ENCODE measurements at places on chromosomes 1 and 21.

- no peak for DNase-seq
These were observed 76.3 kb downstream of the RUSC1 start for GRCh38 chr1:155396874-155397476.

GRCh38 chr1:22633697-22634463 lies 2.5 kb upstream of the C1QA start:
- no peak for DNase-seq

DNA sequence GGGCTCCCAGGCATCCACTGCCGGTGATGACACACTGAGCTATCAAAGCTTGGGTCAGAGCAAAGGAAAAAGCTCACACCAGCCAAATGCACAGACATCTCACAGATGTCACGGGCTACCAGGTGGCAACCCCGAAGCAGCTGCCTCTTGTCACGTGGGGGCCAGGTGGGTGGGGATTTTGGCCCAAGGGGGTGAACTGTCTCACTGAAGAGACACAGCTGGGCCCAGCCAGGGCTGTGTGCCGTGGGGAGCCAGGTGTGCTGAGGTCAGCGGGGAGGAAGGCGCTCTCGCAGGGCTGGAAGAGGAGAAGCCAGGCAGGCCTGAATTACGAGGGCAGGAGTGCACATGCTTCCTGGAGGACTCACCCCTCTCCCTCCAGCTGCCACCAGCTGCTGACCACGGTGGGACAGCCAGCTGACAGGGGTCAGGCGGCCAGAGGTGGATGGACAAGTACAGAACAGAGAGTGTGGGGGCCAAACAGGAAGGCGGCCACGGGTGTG lies 32.4 kb downstream of the KCNN3 start:
- DNase-seq = no peak

- DNase-seq = no peak
These were observed 44.8 kb downstream of the NRDC start for GRCh38 chr1:51833700-51834099.

- no peak for DNase-seq
These were observed 369.7 kb downstream of the PTBP2 start for GRCh38 chr1:97091263-97091662.

DNA sequence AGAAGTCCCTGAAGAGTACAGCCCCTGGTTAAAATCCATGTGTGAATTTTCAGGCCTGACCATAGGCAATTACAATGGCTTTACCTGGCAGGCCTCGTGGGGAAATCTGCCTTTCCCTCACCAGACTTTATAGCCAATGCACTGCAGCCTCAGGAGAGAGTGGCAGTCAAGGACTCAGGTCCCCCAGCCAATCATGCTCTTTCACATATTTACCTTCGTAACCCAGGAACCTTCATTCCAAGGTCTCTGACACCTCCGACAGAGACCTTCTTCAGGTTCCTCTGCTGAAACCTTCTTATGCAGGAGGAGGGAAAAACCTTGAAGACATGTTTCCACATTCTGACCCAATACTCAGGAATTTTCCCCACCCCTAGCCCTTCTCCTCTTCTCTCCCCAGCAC lies 118.9 kb downstream of the FASLG start:
- DNase-seq = no peak

DNA sequence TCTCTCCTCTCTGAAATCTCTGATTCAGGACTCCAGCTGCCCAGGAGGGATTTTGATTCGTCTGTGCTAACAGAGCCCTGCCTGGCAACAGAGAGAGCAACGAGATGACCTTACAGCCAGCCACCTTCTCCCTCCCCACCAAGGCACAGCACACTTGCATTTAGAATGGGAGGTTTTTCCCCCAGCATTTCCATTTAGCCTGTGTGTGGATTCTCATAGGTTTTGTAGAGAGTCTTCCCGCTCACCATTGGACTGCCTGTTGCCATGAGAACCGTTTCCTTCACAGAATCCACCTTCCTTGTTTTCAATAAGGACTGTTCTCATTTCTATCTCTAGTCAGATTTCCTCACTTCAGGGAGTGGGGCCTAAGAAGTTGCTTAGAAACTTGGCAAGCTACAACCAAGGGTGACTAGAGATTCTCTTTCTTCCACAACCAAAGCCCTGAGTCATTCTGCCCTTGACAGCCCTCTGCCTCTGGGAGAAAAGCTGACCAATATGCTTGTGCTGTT lies 5.8 kb upstream of the IKBKE start:
- DNase-seq = no peak

DNA sequence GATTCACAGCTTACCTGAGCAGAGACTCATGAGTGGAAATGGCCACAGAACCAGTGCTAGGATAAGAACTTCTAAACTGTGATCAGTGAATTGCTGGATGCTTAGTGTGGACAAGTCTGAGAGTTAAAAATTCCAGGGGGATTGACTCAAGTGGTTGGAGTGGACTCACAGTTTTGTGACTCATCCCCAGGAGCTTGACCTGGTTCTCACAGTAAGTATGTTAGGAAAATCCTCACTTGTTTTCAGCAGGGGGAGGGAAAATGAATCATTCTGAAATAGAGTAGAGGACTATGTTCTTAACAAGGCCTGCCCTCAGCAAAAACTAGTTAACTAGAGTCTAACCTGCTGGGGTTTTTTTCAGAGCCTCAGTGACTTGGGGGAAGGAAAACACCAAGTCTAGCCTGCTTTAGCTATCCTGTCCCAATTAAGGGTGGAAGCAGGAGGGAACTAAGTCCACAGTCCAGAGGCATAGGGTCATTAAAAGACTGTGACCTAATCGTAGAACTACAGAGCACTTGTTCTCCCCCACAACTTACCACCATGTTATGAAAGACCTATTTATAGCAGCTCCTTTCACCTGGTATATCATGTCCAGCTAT lies 6.1 kb upstream of the CDC73 start:
- DNase-seq = no peak

- no peak for DNase-seq
These were observed 23.5 kb upstream of the SYDE2 start for GRCh38 chr1:85224295-85224694.

GRCh38 chr1:246142320-246142893 lies 364.7 kb downstream of the SMYD3 start:
- DNase-seq = no peak

- DNase-seq = peak; percentile 62
These were observed 70.8 kb upstream of the RHOU start for GRCh38 chr1:228664399-228664914.

DNA sequence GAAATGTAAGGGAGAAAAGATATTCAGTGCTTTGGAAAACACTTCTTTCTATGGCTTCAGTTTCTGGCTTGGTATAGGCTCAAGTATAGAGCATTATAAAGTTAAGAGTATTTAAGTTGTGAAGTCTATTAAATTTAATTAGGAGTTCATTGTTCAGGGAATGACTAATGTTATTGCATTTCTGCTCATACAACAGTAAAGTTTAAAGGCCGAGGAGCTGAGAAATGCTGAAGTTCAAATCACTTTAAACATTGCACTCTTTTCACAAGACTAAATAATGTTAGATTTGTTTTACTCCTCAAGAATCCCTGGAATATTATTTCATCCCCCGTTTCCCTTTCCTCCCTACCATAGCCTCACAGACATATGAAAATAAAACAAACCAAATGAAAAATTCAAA lies 30.1 kb downstream of the RGS5 start:
- DNase-seq = no peak

GRCh38 chr1:40610156-40610555 lies 55.3 kb downstream of the RIMS3 start:
- DNase-seq = no peak

Data from activated CD8-positive, alpha-beta memory T cell treated with anti-CD3 and anti-CD28 coated beads for 48 hours (primary cell).